Smooth muscle cell of the pulmonary artery (primary cell): ENCODE measurements at places on chromosomes 7 and 10. TPM values are rescaled to one million over a fixed set of nuclear protein-coding genes. Genes with fewer than 3 reads are reported as not detected.

Gene CYP26C1
- 0.07 and 0.10 TPM in 2 replicates for total RNA-seq

Gene PTN
- 9.0 and 13.2 TPM in 2 replicates for total RNA-seq

Gene NOLC1
- total RNA-seq = 20.2 and 28.0 TPM in 2 replicates

Gene PON1
- not detected in 2 replicates for total RNA-seq

Gene AQP1
- total RNA-seq = 71.5 and 335 TPM in 2 replicates

Gene AKR1B15
- total RNA-seq = 0.07 TPM in 1 of 2 replicates, not detected in the other

Gene TAS2R4
- 1.5 and 1.9 TPM in 2 replicates for total RNA-seq

Gene PCLO
- total RNA-seq = 0.03 and 0.07 TPM in 2 replicates

Gene SEMA3C
- 215 and 311 TPM in 2 replicates for total RNA-seq

Gene CCL24
- total RNA-seq = not detected in 2 replicates

Gene OLAH
- 0.26 TPM in 1 of 2 replicates, not detected in the other for total RNA-seq

Gene MACROH2A2
- 4.6 and 5.7 TPM in 2 replicates for total RNA-seq

Gene PALS2
- 22.5 and 24.4 TPM in 2 replicates for total RNA-seq

Gene OIT3
- under 0.01 and 0.03 TPM in 2 replicates for total RNA-seq

Gene ITGB8
- total RNA-seq = 95.7 and 171 TPM in 2 replicates

Gene TAS2R3
- total RNA-seq = 2.0 and 2.4 TPM in 2 replicates
